ENCODE measurements at places on chromosomes 13 and 19.

GRCh38 chr19:7104747-7105447 lies 35.4 kb downstream of the ZNF557 start:
- DNase-seq, result no peak

GRCh38 chr13:101795025-101795424 lies 342.6 kb downstream of the ITGBL1 start:
- DNase-seq, result no peak

DNA sequence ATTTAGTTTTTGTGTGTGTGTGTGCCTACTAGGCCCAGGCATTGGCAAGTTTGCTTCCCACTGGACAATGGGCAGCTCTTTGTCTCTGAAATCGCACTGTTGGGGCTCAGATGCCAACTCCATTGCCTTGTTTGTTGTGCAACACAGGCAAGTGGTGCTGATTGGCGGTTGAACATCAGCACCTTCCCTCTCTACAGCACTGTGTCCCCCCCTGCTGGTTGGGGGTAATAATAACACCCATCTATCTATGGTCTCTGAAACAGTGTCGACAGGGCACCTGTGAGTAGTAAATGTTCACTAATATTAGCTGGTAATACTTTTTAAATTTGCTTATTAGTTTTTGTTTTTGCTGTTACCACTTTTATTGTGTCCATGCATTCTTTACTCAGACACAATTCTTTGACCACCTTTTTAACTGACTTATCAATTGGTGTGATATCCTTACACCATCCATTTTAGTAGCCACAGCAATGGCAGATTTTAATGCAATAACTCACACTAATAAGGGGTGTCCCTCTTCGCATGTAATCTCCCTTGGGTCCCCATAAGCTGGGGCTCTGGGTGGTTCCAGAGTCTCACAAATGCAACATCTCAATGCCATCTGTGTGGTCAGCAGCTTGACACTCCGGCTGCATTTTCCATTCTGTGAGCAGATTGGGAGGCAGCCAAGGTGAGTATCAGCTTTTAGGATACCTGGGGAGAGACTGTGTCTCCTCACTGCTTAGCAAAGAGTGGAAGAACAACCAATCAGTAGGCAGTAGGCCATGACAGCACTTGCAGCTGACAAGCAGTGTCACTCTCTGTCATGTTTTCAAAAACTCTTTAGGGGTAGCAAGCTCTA lies 47.7 kb upstream of the UQCRFS1 start:
- no peak for DNase-seq

- no peak for DNase-seq
Measured at GRCh38 chr13:76386321-76386720, 499.9 kb downstream of the KCTD12 start.

DNA sequence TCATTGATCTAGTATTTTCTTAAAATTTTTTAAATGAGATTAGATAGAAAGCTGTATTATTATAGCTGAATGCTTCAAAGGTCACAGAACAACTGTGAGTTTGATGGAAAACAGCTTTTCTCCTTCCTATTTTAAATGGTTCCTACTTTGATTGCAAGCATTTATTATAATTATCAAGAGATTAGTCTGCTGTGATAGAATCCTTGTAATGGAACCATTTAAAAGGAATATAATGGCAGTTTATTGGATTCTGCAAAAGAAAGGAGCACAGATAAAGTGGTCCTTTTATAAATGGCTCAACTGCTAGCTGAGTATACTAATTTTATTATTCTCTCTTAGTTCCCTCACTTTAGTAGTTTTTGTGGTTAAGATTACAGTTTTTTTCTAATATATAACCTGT lies 87.0 kb downstream of the MAB21L1 start:
- DNase-seq, result no peak

GRCh38 chr19:15866636-15867035 lies 31.2 kb downstream of the CYP4F2 start:
- DNase-seq, result no peak

DNA sequence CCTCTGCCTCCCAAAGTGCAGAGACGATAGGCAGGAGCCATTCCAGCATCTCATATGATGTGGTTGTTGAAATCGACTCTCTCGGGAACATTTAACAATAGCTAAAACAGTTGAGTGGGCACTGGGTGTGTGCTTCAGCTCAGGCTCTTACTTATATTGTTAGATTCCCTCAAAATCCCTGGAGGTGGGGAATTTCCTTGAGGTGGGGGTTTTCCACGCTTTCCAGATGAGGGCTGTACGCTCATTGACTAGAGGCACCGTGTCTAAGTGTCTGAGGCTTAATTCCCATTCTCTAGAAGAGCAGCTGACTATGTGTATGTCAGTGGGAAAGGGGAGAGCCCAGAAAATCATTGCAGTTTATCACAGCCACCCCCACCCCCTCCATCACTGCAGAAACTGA lies 10.8 kb upstream of the GRAMD1A start:
- DNase-seq, result no peak

- no peak for DNase-seq
Measured at GRCh38 chr13:51861723-51862300, at the start of gene CCDC70. TSS of gene CCDC70 (plus strand) at chr13:51861969. CDS start at chr13:51865412, 3,443 bp downstream.

DNA sequence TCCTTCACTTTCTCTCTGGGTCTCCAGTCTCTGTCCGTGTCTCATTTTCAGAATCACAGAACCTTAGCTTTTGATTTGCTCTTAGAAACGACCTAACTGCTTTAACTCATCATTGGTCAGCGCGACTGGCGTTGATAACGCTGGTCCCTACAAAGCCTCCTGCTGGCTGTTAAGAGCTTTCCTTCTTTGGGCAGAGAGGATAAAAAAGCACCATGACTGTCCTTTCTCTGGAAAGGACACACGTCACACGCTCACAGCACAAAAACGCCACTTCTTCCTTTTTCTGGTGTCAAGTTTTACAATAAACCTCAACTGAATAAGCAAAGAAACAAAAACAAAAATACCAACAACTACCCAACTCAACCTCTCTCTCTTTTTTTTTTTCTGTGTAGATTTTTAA lies 1.7 kb upstream of the KLK12 start:
- DNase-seq, result no peak

DNA sequence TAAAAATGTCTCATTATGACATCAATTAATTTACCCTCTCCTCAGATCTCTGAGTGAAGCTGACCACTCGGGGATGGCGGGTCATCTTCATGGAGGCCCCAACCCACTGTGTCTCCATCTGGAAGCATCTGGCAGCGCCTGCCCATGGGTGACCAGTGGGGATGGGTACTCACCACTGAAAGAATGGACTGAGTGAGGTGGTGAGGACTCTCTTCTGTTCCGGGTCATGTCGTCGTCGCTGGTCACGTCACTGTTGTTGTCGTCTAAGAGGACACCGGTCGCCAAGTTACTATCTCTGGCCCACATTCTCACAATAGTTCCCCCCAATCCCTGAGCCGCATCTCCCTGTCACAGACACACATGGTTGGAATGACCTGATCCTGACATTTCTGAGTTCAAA lies 17.1 kb downstream of the PEG3 start:
- DNase-seq, result no peak

DNA sequence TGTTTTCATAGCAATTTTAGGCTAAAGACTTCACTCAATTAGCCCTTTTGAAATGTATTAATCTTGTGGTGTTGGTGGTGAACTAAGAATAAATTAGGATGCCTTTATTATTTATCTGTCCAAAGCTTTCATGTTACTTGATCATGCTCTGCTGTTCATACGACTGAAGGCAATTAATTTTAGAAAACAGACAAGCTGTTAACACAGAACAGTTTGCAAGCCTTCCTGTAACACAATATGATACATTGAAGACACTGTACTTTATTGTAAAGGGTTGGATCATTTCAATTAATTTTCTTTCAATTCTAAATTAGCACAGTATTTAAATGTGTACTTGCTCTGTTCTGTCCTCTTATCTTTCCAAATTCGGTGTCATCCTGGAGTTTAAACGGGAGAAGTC lies 794.3 kb upstream of the MIR17HG start:
- no peak for DNase-seq

DNA sequence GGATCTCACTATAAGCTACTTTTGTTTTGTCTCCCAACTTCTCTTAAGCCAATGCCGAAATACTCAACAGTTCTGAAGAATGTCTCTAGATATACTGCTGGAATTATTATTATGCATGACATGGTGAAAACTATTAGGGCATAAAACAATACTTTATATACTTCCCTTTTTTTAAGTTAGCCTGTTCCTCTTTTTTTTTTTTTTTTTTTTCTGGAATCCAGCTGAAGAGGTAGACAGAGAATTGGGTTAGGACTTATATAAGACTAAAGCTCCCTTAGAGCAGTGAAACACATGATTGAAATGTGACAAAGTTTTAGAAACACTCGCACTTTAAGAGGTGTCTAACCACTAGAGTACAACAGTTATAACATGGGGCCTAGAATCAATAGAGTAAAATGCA lies 850.9 kb upstream of the PCDH9 start:
- DNase-seq, result no peak

DNA sequence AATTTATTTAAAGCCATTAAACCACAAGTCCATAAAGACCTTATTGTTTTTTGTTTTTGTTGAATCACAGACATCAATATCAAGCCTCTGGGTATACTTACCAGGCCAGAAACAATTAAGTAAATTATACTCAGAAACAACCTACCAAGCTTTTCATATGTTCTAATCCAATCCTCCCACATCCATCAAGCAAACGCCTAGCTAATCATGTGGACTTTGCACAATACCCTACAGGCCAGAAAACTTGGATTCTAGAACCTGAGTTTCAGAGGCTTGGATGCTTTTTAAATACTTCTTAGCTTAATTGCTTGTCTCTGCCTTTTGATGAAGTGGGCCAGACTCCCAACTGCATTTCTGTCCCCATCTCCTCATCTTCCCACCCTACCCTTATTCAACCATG lies 39.9 kb downstream of the TGDS start:
- DNase-seq, result no peak

GRCh38 chr19:7267792-7268704 lies 26.2 kb downstream of the INSR start:
- no peak for DNase-seq

- DNase-seq, result no peak
Measured at GRCh38 chr19:49499030-49499670, 2.9 kb downstream of the RPS11 start.

DNA sequence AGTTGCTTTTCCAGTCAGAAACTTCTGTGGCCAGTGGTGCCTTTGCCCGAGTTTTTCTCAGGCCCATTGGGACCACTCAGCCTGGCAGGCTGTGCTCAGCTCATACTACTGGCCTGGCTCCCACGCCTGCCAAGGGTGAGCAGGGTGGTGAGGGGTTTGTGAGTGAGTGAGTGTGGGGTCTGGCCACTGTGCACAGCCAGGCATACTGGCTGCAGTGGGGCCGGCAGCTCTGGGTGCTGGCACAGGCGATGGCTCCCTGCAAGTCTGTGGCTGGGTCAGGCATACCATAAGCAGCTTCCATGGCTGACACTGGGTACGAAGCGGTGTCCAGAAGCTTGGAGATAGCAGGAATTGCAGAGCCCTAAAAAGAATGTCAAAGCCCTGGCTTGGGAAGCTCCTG lies 161.0 kb downstream of the SLITRK6 start:
- DNase-seq, result no peak

DNA sequence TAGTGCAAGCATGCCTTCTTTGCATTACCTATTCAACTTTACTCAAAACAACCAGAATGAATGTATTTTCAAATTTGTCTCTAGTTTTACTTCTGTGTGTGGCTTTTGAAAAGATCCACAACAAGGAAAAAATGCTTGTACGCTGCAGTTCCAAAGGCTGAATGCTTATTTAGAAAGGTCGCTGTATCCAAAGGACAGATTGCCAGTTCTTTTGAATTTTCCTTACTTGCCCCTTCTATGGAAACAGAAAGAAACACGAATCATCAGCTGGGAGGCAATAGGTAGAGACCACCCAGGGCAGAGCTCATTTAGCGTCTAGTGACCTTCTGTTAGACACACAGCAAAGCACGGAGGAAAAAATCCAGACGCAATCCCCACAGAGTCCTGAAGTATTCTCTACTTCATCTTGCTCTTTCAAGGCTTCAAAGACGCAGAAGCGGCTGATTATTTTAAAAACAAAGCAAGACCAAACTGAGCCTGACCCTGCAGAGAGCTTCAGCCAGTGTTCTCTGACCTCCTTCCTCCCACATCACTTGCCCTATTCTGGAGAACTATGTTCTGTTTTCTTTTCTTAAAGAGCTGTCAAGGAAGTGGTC lies 674.6 kb upstream of the SGCG start:
- no peak for DNase-seq

DNA sequence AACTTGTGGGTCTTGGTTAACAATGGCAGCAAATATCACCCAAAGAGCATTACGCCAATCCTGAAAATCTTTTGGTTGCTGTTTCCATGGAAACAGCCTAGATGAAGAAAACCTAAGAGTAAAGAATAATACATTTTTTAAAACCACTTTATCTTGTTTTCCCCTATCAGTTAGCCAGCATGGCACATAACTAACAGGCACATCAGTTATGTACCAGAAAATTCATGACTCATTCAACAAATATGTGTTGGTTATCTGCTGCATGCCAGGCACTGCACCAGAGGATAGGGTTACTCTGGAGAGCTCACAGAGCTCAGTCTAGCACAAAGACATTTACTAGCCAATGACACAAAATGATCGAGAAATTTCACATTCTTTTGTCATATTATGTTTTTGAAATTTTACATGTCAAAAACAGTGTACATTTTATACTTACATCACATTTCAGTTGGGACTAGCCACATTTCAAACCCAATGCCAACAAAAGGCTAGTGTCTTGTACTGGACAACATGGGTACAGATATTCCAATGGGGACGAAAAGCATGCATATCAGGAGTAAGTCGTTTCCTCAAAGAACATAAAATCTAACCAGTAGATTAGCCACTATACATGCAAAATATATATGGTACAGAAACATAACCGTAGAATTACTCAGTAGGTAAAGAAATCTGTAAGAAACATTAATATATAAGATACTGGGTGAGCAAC lies 20.3 kb downstream of the LNX2 start:
- no peak for DNase-seq

DNA sequence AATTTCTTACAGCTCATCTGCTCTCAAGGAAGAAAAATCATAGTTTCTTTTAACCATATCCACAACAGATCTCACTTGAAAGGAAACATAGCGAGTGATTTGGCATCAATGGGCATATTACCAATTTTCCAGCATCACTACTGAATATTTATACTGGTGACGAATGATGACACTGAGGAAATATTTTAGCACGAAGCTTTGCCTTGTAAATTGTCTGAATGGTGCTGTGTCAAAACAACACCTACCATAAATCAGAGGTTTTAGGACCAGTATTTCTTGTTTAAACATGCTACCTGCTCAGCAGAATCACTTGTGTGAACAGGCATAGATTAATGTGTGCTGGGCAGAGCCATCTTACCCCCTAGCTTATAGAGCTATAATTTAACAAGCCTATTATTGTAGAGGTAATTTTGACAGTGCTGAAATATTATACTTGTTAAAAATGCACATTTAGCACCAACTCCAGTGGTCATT lies 146.8 kb downstream of the ABCC4 start:
- no peak for DNase-seq

- no peak for DNase-seq
Measured at GRCh38 chr13:92575777-92576176, 650.8 kb upstream of the GPC6 start.

DNA sequence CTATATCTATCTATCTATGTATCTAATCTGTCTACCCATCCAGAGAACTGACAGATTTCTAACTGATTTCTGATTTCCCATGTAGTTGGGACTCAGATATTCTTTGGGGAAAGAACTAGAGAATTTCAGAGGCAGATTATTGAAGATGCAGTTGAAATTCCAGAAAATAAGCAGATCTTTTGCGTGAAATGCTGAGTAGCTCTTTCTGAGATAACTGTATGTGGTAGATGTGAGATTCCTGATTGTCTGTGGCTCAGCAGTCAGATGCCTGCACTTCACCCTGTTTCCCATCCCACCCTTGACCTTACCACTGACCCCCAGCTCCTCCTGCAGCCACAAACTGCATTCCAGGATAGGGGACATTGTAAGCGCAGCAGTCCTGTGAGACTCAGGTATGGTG lies 61.5 kb downstream of the DGKH start:
- DNase-seq, result no peak

Data from NCI-H526 treated with DMSO at 0.1 percent for 48 hours (cell line).